Right cardiac atrium (tissue), 5 donors: ENCODE measurements at places on chromosomes 1 and 21. TPM values are rescaled to one million over a fixed set of nuclear protein-coding genes. Genes with fewer than 3 reads are reported as not detected.
A peak's percentile ranks its signal among the peaks of the same experiment; 100 is the strongest.

C1QC gene
- 96.3 TPM for total RNA-seq

DNA sequence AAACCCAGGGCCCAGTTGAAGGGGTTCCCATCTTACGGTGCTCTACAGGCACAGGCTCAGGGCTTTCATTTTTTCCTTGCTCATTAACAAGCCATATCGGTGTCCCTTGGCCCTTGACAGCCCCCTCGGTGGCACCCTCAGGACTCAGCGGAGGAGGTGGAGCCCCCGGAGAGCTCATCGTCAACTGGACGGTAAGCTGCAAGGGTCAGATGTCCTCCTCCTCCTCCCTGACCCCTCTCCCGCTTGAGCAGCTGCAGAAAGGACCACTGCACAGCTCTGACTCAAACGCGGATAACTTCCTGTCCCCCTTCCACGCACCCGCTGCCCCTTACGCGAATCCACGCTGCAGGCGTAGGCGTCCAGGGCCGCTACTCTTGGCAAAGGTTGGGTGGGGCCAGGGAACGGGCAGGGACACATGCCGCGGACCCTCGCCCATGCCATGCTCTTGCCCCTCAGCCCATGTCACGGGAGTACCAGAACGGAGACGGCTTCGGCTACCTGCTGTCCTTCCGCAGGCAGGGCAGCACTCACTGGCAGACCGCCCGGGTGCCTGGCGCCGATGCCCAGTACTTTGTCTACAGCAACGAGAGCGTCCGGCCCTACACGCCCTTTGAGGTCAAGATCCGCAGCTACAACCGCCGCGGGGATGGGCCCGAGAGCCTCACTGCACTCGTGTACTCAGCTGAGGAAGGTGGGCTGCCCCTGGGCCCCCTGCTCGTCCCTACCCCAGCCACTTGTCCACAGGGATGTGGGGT is 14.7 kb downstream of the TMEM81 start:
- peak; percentile 43 for DNase-seq

DNA sequence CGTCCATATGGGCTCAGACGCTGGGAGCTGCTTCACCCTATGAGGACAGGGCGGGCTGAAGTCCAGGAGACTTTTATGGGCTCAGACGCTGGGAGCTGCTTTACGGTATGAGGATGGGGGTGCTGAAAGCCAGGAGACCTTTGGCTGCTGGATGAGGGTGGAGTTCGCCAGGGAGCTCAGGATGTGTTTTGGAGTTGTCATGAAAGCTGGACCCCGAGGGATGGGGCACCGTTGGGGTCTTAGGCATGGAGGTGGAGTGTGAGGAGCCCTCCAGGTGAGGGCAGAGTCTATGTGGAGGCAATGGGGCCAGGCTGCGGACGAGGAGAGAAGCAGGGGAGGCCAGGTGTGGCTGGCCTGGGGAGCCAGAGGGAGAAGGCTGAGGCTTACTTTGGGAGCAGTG is 27.5 kb downstream of the TRPM2 start:
- DNase-seq, result no peak

DNA sequence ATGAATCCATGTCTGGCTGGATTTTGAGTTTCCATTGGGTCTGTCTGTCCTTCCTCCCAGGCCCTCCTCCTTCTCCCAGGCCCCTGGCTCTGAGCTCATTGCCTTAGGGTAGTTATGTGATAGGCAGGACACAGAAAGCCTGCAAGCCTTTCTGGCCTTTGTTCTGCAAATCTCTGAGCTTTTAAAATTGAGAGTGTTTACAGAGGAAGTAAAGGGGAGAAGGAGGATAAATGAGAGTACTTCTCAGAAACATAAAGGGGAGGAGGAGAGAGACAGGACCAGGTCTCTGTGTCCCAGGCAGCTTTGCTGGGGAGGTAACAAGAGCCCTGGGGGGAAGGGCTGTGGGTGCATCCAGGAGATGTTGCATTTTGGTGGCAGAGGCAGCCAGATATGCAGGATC is 126.7 kb downstream of the FOXD2 start:
- DNase-seq, result no peak

GRCh38 chr1:103517380-103518047 is 8.0 kb upstream of the RNPC3 start:
- no peak for DNase-seq
